ENCODE measurements at places on chromosomes 7 and 10.

DNA sequence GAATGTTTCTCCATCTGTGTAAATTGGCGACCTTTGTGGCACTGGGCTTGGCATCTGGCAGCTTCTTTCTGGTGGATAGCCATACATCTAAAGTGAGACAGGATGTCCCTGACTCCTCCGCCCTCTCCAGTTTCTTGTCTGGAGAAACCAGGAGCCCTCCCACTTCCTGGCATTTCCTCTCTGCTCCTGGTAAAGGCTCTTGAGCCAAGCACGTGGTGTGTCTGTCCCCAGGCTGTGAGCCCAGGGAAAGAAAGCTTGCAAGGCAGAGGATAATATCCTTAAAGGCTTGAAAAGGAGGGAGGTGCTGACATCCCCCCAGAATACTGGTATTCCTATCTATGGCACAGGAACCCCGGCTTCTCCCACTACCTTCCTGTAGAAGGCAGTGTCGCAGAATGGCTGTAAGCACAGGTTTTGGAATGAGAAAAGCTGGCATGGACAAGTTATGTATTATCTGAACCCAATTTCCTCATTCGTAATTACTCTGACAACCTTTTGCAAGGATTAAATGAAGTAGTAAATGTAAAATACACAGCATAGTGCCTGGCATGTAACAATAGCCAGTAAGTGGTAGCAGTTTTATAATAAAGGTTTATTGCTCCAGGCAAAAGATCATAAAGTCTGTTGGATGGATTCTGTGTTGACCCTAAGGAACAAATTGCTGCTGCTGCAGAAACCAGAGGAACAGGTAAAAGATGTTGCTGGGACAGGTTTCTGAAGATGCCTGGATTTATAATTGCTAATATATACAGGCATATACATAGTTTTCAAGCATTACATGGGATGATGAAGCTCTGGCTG, 11.8 kb upstream of the ACSL5 start:
- DNase-seq: no peak

- DNase-seq: no peak
Measured at GRCh38 chr7:35411331-35411730, 157.4 kb upstream of the TBX20 start.

DNA sequence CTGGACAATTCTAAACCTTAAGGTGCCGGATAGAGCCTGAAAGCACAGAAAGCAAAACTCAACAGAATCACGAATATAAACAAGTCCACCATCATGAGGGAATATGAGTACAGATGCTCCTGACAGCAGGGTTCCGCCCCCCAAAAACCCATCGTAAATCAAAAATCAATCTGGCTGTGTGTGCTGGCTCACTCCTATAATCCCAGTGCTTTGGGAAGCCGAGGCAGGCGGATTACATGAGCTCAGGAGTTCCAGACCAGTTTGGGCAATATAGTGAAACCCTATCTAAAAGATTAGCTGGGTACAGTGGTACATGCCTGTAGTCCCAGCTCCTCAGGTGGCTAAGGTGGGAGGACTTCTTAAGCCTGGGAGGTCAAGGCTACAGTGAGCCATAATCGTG, 12.2 kb downstream of the BUD31 start:
- DNase-seq: no peak

- no peak for DNase-seq
Measured at GRCh38 chr7:76225379-76225778, 23.7 kb downstream of the SRRM3 start.

DNA sequence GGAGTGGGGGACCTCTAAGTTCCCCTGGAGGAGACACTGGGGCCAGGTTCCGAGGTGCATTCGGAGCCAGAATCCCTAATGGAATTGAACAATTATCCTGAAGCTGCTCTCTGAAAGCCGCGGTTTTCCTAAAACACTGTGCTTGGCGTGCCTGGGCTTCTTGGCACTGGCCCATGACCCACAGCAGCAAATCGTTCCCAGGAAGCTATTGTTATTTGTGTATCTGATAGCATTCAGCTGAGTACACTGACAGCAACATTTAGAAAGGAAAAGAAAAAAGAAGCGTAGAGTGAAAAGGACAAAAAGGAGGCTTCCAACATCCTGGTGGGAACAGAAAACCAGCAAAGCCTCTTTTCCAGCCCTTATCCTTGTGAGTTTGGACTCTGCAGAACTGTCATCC, 339.8 kb downstream of the FRMD4A start:
- DNase-seq: peak; percentile 15

DNA sequence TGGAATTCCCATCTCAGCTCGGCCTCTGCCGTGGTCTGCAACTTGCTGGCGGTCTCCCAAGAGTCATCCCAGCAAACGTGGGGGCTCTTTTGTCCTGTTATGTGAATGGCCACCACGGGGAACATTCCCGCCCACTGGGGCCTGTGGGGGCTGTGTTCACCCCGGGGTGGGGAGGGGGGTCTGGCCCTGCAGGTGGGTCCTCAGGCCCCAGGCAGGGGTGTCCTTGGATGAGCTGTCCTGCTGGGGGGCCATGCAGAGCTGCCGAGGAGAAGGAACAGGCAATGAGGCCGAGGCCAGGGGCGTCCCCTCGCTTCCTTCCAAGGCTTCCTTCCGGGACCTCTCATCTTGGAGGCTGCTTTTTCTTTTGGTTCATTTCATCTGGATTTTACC, 24.4 kb upstream of the PITRM1 start:
- DNase-seq: no peak

GRCh38 chr10:132812520-132812919, 26.6 kb upstream of the NKX6-2 start:
- no peak for DNase-seq

DNA sequence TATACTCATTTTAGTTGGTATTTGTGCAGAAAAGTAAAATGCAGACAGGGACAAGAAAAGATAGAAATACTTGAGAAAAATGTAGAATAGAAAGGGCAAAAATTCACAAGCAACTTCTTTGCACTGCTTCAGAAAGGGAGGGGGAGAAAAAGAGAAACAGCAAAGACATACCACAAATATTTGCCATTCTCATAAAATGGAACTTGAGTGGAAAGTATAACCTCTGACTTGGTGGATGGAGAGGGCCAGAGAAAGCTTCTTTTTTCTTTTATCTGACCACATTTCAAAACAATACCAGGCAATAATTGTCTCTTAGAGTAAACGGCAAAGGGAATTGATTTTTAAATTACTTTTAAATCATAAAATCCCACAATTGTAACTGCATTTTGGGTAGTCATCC, 35.8 kb upstream of the TRUB1 start:
- no peak for DNase-seq

DNA sequence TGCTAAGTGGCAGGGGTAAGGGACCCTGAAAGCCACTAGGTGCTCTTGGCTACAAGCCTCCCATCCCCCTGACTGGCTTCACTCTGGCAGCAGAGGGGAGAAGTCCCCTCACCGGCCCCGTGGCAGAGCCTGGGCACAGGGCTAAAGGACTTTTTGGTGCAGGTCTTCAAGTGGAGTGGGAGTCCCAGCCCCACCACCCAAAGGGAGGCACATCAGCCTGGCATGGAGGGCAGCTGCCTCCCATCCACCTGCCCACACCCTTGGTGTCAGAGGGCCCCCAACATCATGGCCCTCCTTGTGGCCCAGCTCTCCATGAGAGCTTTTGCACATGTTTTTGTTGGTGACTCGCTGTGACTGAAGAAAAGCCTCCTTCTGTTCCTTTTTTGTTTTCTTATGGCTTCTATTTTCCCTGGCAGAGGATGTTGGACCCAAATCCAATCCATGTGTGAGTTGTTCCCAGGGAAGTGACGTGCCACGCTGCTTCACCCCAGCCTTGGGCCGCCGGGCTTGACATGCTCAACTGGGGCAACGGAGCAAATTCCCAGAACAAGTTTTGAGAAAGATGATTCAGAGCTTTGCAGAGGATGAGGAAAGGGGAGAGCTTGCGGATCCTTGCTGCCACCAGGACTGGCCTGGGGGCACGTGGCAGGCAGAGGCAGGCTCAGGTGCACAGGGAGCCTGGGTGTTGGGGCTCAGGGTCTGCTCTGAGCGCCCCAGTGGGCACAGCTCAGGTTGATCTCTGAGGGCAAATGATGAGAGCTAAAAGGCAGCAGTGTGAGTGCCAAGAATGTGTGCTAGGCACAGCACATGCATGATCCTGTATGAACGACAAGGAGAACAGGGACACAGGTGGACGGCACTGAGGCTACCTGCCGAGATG, 1.9 kb upstream of the AEBP1 start:
- DNase-seq: no peak

GRCh38 chr7:108248418-108248817, 118.3 kb upstream of the LAMB4 start:
- no peak for DNase-seq

- no peak for DNase-seq
Measured at GRCh38 chr10:44279426-44280126, 105.3 kb downstream of the CXCL12 start.

DNA sequence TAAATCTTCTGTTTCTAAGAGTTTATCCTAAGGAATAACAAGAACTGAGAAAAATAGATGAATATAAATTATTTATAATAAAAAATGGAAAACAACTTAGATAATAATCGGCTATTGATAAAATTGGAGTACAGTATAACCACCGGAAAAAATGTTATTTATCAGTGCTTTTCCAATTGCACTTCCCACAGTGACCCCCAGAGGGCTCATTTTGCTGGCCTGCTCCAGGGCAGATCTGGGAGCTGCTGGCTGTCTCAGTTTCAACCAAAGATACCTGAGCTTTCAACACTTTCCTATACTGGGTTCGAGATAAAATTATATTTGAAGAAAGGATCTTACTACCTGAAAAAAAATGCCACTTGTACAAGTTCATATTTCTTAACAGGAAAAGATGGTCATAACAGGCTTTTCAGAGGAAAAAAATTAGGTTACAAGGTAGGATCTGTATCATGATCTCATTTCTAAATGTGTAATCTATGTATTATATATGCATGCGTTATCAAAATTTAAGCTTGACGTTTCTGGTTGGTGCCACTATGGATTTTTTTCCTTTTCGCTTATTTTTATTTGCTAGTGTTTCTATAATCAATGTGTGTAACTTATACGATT, 165.7 kb downstream of the NPSR1 start:
- peak; percentile 15 for DNase-seq

DNA sequence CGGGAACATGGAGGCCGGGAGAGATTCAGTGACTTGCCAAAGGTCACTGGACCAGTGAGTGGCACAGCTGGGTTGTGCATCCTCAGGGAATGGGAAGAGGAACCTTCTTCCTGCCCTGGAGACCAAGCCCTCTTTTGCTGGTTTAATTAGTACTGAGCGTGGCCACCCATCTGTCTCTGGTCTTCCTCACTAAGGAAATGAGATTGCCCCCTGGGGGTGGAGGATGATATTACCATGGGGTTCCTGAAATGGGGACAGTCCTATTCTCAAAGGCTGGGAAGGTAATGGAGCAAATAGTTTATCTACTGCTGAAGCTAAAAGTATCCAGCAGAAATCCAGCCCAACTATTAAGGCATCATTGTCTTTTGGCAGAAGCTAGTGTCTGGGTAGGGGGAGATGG, 98.6 kb upstream of the FGFR2 start:
- DNase-seq: no peak

DNA sequence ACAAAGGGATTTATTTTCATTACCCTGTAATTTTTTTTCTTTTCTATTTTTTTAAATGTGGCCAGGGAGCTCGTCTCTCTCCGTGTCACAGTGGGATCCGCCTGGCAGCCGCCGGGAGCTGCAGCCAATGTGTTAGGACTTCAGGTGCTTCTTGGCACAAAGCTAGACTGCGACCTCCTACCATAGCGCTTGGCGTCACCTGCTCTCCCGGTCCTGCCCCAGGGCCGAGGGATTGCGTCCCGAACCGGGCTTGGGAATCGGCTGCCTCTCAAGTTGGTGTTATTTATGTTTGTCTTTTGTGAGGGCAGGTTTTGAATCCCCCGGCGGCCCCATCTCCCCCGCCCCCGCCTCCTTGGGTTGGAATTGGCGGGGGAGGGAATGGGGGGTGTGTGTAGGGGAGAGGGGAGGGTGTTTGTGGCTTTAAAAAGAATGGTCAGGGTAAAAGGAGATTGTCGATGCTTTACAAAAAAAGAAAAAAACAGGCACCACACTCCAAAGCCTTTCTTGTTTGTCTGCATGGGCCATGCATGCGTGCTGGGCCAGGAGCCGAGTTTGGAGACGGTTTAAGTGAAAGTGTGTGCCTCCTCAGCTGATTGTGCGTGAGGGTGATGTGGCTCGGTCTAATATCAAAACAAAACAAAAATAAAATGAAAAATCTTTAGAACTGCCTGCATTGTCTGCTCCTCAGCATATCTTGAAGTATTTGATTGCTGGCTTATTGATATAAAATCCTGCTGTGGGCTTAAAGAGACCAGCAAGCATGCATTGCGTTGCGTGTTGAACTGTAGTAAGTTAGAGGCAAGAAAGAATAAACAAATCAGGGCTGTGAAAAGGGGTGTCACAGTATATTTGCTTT, 1.2 kb downstream of the PPP1R9A start:
- peak; percentile 69 for DNase-seq

DNA sequence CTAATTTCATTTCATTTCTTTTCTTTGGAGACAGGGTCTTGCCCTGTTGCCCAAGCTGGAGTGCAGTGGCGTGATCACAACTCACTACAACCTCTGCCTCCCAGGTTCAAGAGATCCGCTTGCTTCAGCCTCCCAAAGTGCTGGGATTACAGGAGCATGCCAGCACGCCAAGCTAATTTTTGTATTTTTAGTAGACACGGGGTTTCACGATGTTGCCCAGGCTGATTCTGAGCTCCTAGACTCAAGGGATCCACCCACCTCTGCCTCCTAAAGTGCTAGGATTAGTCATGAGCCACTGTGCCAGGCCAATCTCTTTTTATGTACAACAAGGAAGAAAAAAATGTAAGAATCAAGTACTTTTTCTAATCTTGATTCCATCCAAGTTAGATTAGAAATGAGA, 10.7 kb upstream of the KMT2E start:
- no peak for DNase-seq

- no peak for DNase-seq
Measured at GRCh38 chr7:44142028-44142427, 896 bp upstream of the MYL7 start.

DNA sequence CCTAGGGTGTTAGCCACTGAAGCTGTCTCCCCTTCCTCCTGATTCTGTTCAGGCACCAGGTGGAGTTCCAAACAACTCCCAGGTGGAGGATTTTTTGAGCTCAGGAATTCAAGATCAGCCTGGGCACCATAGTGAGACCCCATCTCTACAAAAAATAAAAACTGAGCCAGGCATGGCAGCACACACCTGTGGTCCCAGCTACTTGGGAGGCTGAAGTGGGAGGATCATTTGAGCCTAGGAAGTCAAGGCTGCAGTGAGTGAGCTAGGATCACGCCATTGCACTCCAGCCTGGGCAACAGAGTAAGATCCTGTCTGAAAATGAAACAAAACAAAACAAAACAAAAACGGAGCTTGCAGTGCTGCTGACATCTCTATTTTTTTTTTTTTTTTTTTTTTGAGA, 128.8 kb upstream of the CALN1 start:
- DNase-seq: no peak
